Lung (tissue), 17 donors: ENCODE measurements at places on chromosomes 11 and 22. TPM values are rescaled to one million over a fixed set of nuclear protein-coding genes. Genes with fewer than 3 reads are reported as not detected.

Gene ARHGAP42
- total RNA-seq: 58.6 TPM

Gene MMP8
- 1.7 TPM for total RNA-seq

Gene ACTN3
- total RNA-seq: 0.15 TPM

DNA sequence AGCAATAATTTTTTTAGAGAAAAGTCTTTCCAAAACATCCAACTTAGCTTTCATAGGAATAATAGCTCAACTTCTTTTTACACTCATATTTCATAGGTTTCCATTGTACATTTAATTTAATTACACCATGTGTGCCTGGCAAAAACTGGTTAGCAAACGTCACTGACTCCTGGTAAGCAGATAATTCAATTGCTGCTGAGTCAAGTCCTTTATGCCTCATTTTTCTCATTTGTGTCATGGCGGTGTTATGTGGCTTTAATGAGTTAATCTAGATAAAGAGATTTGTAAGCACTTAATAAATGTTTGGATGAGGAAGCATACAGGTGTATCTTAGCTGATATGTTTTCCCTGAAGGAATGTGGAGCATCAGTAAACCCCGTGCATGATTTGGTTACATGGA is 41.2 kb upstream of the PAK1 start:
- DNase-seq: no peak
- H3K4me3 ChIP-seq: no peak overlapping the region
- no peaks in the 10 kb centered on the region for H3K27me3 ChIP-seq
- no peak overlapping the region for H3K27ac ChIP-seq
- H3K36me3 ChIP-seq: no peaks in the 10 kb centered on the region

GRCh38 chr22:33049119-33049729 is 9.0 kb downstream of the SYN3 start:
- DNase-seq: peak; percentile 96
- H3K4me3 ChIP-seq: no peak overlapping the region
- H3K27ac ChIP-seq: no peak overlapping the region
- H3K27me3 ChIP-seq: peaks cover 10% of the 10 kb centered on the region
- H3K36me3 ChIP-seq: no peaks in the 10 kb centered on the region

- H3K27me3 ChIP-seq: no peaks in the 10 kb centered on the region
- no peaks in the 10 kb centered on the region for H3K4me1 ChIP-seq
- no peaks in the 10 kb centered on the region for H3K36me3 ChIP-seq
- no peak overlapping the region for H3K4me3 ChIP-seq
- no peak overlapping the region for H3K27ac ChIP-seq
Observed at GRCh38 chr22:49281467-49282340, 546.0 kb downstream of the BRD1 start.

DNA sequence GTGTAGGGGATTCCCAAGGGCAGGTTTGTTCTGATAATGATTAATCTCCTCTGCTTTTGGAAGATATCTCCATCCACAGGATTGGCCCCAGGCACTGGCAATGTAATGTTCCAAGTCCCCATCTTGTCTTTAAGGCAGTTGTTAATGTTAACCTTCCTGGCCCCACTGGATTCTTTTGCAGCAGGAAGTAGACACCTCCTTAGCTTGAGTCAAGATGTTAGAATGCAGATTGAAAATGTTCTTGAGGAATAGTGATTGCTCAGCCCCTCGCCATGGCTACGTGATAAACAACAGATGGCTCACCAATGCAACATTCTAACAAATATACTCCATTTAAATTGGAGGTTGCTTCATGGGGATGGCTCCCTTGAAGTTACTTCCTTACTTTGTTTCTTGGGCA is 7.3 kb downstream of the HEPHL1 start:
- no peaks in the 10 kb centered on the region for H3K36me3 ChIP-seq
- peak; percentile 50 for DNase-seq
- no peak overlapping the region for H3K27ac ChIP-seq
- no peaks in the 10 kb centered on the region for H3K27me3 ChIP-seq
- H3K4me1 ChIP-seq: peaks cover 3% of the 10 kb centered on the region

GRCh38 chr11:1233351-1234053 is 10.6 kb downstream of the MUC5B start:
- H3K4me3 ChIP-seq: no peak overlapping the region
- H3K27me3 ChIP-seq: peaks cover 7% of the 10 kb centered on the region

- no peak for DNase-seq
- no peaks in the 10 kb centered on the region for H3K36me3 ChIP-seq
- no peaks in the 10 kb centered on the region for H3K27me3 ChIP-seq
- no peaks in the 10 kb centered on the region for H3K4me1 ChIP-seq
- no peak overlapping the region for H3K27ac ChIP-seq
Observed at GRCh38 chr11:78967811-78968210, 393.1 kb upstream of the NARS2 start.
